ENCODE measurements at places on chromosomes 4 and X. TPM values are rescaled to one million over a fixed set of nuclear protein-coding genes. Genes with fewer than 3 reads are reported as not detected.

GAGE12C gene
- total RNA-seq: not detected

SLC38A5 gene
- total RNA-seq: 156 TPM

NDST3 gene
- not detected for total RNA-seq

RNF113A gene
- 28.2 TPM for total RNA-seq

GRCh38 chr4:40953283-40954087 lies 203.7 kb downstream of the NSUN7 start:
- no peak for DNase-seq

DNA sequence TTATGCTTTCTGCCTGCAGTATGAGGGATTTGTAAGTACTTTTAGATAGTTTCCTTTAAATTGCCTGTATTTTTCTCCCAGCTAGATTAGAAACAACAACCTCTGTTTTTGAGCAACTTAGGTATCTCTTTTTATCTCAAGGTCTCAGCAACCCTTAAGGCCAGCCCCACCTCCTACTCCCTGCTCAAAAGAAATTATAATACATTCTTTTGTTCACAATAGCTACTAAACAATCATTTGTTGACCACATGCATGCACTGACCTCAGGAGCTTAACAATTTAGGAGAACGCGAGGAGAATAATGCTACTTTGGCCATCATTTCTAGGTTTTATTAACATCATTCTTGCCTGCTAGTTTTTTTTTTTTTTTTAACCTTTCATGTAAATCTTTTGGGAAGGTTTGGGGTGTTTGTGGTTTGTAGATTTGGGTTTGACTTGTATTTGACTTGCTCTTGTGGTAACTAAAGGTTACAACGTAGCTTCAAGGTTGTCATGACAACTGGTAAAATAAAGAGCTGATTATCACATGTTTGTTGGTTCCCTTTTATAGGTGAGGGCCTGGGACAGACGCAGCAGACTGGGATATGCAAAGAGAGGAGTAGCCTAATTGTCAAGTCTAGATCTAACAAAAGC lies 145.4 kb upstream of the PLAC1 start:
- no peak for DNase-seq

- DNase-seq: peak; percentile 24
Observed at GRCh38 chr4:80197601-80198440, 518 bp downstream of the PRDM8 start.

DNA sequence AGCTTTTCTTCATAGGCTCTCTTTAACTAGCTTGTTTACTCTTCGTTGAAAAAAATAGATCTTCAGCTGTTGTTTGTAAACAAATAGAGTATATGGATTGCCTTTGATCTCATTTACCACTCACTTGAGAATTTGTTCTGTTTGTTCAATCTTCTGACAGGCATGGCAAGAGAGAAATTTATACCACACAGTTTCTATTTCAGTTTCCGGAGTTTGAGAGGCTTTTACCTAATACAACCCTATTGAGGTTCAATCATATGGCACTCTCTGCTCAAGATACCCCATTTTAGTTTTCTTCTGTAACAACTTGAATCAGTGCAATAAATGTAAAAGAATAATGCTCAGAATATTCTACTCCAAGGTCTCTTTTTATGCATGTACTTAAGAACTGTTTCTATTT lies 148.0 kb downstream of the EMCN start:
- DNase-seq: no peak

DNA sequence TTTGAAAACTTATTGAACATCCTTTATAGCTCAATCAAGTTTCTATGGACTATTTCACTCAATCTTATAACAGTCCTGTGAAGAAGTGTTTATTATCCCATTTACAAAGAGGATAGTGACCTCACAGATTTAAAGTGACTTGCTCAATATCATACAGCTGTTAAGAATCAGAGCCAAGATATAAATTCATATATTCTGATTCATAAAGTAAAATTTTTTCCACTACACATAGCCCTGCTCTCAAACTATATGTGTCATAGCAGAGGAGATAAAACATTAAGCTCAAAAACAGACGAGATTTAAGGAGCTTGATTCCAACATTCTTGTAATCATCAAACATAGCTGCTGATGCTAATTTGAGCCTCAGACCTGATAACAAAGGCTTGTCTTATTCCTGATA lies 226.8 kb downstream of the CAMK2D start:
- no peak for DNase-seq

All from activated naive CD8-positive, alpha-beta T cell treated with anti-CD3 and anti-CD28 coated beads for 36 hours (primary cell).